H9 (cell line): ENCODE measurements at places on chromosomes 4 and X.
A peak's percentile ranks its signal among the peaks of the same experiment; 100 is the strongest.

DNA sequence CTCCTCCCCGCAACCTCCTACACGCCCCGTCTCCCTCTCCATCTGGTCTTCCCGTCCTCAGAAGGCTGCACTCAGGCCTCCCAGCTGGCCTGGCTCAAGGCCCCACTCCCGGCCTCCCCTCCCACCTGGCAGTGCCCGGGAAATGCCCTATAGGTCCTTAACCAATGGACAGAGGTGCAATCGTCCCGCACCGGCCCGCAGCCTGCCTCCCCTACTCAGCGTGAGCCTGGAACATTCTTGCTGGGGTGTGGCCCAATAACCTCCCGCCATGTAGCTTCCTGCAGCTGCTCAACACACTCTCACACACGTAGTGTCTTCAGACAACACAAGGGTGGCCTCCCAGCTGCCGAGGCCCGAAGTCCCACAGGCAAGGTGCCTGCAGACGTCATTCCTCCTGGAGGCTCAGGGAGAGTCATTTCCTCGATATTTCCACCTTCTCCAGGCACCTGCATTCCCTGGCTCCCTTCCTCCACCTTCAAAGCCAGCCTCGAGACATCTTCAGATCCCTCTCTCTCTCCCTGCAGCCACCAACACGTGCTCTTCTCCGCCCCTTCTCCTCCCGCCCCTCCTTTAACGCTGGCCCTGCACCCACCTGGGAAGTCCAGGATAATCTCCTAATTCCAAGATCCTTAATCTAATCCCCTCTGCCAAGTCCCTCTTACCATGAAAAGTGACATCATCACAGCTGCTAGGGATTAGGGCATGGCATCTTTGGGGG, 56.2 kb downstream of the ADRA2C start:
- DNase-seq = no peak

GRCh38 chr4:4395849-4396627, 9.1 kb downstream of the NSG1 start:
- DNase-seq = peak; percentile 57

DNA sequence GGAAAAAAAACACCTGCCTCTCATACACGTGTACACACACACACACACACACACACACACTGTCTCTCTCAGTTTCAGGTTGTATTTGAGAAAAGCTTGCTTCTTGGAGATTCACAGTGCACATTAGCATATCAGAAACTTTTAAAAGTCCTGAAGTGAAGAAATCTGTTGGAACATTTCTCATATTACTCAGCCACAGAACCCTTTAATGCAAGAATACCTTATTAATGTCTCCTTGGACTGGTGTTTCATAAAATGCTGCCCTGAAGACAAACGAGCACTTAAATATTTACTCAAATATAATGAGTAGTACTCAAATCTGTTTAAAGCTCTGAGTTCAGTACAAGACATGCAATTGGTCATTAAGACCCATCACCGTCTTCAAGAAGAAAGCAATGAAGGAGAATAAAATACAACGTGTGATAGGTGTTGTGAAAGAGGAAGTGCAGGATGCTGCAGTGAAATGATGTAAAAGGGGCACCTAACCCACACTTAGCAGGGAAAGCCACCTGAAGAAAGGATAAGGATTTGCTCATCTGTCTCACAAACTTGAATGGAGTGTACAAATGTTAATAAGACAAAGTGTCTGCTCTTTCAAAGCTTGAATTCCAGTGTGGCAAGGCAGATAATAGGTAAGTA, 57.0 kb downstream of the DCLK2 start:
- no peak for DNase-seq

DNA sequence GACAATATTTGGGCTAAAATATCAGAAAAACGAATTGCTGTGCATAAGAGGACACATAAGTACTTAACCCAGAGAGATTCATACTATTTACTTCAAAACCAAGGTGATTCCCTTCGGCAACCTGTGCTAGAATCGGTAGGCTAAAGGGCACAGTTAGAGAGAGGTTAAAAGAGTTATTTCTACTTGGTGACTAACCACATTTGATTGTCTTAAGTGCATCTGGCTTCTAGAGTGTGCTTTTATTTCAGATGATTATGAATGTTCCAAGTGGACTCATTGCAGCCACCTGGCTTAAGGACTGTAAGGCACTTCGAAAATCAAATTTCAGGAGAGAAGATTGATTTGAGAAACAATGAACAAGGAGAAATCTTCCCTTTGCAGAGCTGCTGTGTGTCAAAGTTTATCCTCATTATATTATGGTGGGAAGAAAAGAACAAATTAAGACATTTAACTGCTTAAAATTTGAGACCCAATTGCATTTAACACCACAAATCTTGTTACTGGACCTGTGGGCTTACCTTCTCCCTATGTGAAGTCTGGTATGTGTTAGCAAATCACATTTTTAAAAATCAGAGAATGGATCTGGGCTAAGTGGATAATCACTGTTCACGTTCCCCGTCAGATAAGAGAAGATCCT, 34.0 kb downstream of the PHOX2B start:
- no peak for DNase-seq

DNA sequence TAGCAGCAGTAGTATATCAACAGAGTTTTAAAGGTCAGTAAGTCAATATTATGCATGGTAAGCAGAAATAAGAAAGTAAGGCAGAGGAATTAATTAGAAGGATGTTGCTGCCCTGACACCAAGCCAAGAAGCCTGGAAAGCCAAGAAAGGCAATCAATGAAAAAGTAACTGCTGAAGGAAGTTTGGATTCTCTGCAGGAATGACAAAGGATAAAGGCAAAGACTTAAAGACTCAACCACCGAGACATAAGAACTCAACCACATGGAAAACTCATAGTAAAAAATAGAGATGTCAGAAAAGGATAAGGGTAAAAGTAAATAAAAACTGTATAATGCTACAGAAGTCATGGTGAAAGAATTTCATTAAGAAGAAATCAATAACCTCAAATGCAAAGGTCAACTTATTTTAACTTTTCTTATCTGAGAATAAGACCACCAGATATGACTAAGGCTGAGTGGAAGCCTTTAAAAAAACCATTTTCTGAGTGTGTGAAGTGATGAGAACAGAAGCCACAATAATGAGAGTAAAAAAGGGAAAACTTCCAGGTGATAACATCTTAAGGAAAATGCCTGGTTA, 55.2 kb downstream of the NEK1 start:
- DNase-seq = no peak

- no peak for DNase-seq
These were observed 26.1 kb upstream of the EXOC1L start for GRCh38 chr4:55793479-55793878.

DNA sequence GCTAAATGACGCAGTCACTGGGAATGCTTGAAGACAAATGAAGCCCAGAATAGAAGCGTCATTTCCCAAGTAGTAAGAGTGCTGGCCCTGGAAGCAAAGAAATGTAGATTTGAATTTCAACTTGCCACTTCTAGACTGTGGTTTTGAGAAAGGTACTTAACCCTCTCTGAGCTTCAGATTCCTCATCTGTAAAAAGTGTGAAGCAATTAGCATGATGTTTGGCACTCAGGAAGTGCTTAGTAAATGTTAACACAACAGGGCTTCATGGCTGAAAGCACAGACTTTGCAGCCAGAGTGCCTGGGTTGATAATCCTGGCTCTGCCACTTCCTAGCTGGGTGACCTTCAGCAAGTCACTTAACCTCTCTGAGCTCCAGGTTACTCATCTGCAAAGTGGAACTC, 147.4 kb upstream of the RPS6KA3 start:
- no peak for DNase-seq
